ENCODE measurements at places on chromosomes 1 and 21. TPM values are rescaled to one million over a fixed set of nuclear protein-coding genes. Genes with fewer than 3 reads are reported as not detected.

Gene IGFN1
- polyA plus RNA-seq = 2.1 TPM

Gene ATP1A4
- 1.1 TPM for polyA plus RNA-seq

Gene MAP10
- 2.2 TPM for polyA plus RNA-seq

Gene FAM151A
- polyA plus RNA-seq = 0.53 TPM

Gene ADCY10
- 0.21 TPM for polyA plus RNA-seq

Gene ADAM30
- polyA plus RNA-seq = not detected

Gene FOXD3
- 9.5 TPM for polyA plus RNA-seq

DNA sequence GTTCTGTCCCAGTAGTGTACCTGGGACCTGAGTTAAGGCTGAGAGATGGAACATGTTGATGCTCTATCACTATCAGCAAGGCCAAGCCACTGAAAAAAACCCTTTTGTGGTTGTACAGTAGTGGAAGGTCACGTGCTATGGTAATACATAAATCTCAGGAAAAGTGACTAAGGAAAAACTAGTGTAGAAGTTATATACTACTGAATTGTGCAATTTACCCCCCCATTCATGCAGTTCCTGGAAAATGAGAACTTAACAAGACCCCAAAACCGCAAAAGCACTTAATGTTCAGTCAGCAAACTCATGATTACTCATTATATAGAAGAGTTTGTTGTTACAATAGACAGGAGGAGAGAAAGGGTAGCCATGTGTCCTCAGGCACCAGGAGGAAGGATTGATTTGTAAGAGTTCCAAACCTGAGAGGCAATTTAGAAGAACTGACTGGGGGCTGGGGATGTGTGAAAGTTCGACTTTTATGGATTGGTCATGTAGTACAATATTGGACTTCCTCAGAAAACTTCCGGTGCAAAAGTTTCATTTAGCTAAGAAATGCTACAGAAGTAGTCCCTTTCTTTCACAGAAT, 91.6 kb downstream of the RGL1 start:
- H3K27ac ChIP-seq = no peak overlapping the region
- H3K36me3 ChIP-seq = peaks cover 30% of the 10 kb centered on the region
- DNase-seq = peak; percentile 72
- no peaks in the 10 kb centered on the region for H3K27me3 ChIP-seq
- peaks cover 2% of the 10 kb centered on the region for H3K4me1 ChIP-seq

GRCh38 chr1:118147522-118147921, 37.5 kb downstream of the SPAG17 start:
- peaks cover 11% of the 10 kb centered on the region for H3K4me1 ChIP-seq
- no peaks in the 10 kb centered on the region for H3K27me3 ChIP-seq
- H3K27ac ChIP-seq = peak overlapping the region; percentile 45
- H3K36me3 ChIP-seq = no peaks in the 10 kb centered on the region
- H3K4me3 ChIP-seq = no peak overlapping the region

GRCh38 chr1:177857285-177857684, 112.6 kb downstream of the SEC16B start:
- no peak overlapping the region for H3K27ac ChIP-seq
- H3K36me3 ChIP-seq = no peaks in the 10 kb centered on the region
- H3K27me3 ChIP-seq = no peaks in the 10 kb centered on the region
- no peak for DNase-seq
- no peak overlapping the region for H3K4me3 ChIP-seq
- H3K4me1 ChIP-seq = peaks cover 14% of the 10 kb centered on the region

DNA sequence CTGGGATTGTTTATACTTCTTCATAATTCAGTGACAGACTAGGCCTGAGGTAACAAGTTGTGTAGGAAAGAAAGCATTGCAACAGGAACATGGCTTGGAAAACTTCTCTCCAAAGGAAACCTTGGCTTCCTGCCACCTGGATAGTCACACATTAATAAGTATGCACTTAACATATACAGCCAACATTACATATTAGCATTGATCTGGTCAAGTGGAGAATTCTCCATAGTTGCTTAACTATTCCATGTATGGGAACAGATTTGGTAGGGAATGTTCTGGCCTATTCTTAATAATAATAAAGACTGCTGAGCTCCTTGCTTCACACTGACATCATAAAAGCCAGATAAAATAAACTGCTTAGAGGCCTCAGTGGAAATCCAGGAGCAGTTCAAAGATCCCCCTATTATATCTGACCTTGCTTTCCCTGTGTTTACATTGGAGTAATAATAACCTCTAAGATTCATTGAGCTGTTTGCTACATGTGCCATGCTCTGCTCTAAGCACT, 27.2 kb upstream of the NFIA start:
- peak; percentile 94 for DNase-seq
- H3K27ac ChIP-seq = peak overlapping the region; percentile 89
- peaks cover 5% of the 10 kb centered on the region for H3K27me3 ChIP-seq
- peaks cover 31% of the 10 kb centered on the region for H3K4me1 ChIP-seq
- H3K36me3 ChIP-seq = no peaks in the 10 kb centered on the region

DNA sequence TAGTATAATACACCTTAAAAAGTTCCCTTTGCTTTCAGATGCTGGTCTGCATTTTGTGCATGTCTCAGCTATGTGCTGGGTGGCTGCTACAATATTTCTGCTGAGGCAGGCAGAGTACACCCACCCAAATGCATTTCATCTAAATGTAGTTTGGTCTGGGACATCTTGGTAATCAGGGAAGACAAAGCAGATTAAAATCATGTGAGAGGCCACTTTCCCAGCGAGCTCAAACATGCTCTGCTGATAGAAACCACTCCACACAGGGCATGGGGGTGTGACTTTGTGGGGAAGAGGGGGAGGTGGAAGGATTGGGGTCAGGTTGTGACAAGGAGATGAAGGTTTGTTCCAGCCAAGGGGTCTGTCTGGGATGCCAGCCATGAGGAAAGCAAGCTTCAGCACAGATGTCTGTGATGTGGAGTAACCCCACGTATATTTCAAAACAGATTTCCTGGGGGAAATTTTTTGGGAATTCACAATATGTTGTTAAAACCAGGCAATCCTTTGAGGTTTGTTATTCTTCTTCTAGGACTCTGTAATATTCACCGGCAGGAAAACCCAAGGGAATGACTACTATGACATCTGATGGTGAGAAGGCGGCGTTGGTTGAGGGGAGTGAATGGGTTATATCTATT, 255.1 kb upstream of the FGGY start:
- H3K4me3 ChIP-seq = no peak overlapping the region
- no peak overlapping the region for H3K27ac ChIP-seq
- no peaks in the 10 kb centered on the region for H3K36me3 ChIP-seq

- H3K4me1 ChIP-seq = no peaks in the 10 kb centered on the region
- H3K27me3 ChIP-seq = no peaks in the 10 kb centered on the region
- DNase-seq = no peak
- H3K27ac ChIP-seq = no peak overlapping the region
- H3K4me3 ChIP-seq = no peak overlapping the region
Observed at GRCh38 chr1:39438042-39438441, 53.4 kb upstream of the BMP8A start.

GRCh38 chr1:3905953-3906671, 6.0 kb upstream of the C1orf174 start:
- DNase-seq = no peak
- no peaks in the 10 kb centered on the region for H3K36me3 ChIP-seq
- no peak overlapping the region for H3K4me3 ChIP-seq
- H3K27ac ChIP-seq = no peak overlapping the region

DNA sequence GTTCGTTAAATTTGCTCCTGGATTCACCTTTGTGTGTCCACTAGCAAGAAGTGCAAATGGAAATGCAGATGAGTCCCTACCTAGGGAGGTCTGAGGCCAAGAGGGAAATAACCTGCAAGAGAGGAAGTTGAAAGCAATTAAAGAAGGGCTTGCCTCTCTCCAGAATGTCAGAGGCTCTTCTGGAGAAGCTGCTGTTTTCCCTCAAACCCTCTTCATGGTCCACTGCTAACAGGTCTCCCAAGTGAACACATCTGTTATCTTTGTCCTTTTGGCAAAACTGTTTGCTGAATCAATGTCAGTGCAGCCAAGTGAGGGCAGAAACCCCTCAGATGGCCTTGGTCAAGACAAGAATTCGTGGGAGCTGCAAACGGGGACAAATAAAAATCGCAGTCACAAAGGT, 177.3 kb upstream of the PLXNA2 start:
- H3K4me1 ChIP-seq = no peaks in the 10 kb centered on the region
- H3K36me3 ChIP-seq = no peaks in the 10 kb centered on the region
- H3K4me3 ChIP-seq = no peak overlapping the region
- H3K27me3 ChIP-seq = no peaks in the 10 kb centered on the region
- no peak for DNase-seq

DNA sequence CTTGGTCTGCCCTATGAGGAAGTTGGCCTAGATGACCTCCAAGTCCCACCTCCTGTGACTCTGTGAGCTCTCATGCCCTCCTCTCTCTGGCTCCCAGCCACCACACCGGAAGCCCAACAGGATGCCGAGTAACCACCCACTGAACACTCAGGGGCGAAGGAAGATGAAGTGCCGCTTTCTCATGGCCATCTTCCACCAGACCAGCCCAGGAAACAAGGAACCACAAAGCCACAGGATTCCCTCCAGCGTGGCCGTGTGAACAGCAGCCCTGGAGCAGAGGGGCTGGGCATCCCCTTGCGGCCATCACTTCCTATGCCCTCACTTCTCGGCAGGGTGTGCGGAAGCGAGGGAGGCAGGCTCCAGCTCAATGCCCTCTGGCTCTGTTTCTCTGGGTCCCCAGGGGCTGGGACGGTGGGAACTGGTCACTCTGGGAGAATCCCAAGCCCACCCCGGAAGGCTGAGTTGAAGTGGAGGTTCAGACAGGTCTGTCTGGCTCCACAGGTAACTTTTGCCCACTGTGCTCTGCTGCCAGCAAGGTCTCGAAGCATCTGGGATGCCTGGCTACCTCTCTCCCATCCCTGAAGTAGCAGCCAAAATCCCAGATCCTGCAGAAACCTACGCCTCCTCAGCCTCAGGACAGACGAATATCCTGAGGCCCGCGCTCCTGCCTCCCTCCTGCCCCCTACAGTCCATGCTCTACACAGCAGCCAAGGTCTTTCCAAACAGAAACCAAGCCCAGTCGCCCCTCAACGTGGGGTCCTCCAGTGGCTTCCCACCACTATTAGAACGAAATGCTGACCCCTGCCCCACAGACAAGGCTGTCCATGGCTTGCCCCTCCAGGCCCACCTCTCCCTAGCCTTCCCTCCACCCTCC, 44.2 kb upstream of the ECE1 start:
- peak; percentile 75 for DNase-seq
- peaks cover 2% of the 10 kb centered on the region for H3K27me3 ChIP-seq
- H3K36me3 ChIP-seq = no peaks in the 10 kb centered on the region
- peaks cover 58% of the 10 kb centered on the region for H3K4me1 ChIP-seq
- no peak overlapping the region for H3K4me3 ChIP-seq

GRCh38 chr1:219354962-219355361, 181.3 kb downstream of the LYPLAL1 start:
- no peaks in the 10 kb centered on the region for H3K27me3 ChIP-seq
- peaks cover 6% of the 10 kb centered on the region for H3K4me1 ChIP-seq
- H3K36me3 ChIP-seq = no peaks in the 10 kb centered on the region
- no peak overlapping the region for H3K27ac ChIP-seq
- no peak for DNase-seq
- H3K4me3 ChIP-seq = no peak overlapping the region

- H3K4me3 ChIP-seq = no peak overlapping the region
- no peaks in the 10 kb centered on the region for H3K27me3 ChIP-seq
- H3K27ac ChIP-seq = no peak overlapping the region
- no peak for DNase-seq
Observed at GRCh38 chr1:61469365-61469764, 255.6 kb downstream of the TM2D1 start.

DNA sequence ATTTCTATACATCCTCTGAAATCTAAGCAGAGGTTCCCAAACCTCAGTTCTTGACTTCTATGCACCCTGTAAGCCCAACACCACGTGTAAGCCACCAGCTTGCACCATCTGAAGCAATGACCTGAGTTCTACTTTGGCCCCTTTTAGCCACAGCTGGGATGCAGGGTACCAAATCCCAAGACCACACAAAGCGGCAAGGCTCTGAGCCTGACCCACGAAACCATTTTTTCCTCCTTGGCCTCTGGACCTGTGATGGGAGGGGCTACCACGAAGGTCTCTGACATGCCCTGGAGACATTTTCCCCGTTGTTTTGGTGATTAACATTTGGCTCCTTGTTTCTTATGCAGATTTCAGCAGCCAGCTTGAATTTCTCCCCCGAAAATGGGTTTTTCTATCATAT, 38.8 kb downstream of the STXBP3 start:
- peaks cover 23% of the 10 kb centered on the region for H3K36me3 ChIP-seq
- no peaks in the 10 kb centered on the region for H3K27me3 ChIP-seq
- no peak overlapping the region for H3K4me3 ChIP-seq
- H3K27ac ChIP-seq = no peak overlapping the region
- no peaks in the 10 kb centered on the region for H3K4me1 ChIP-seq

DNA sequence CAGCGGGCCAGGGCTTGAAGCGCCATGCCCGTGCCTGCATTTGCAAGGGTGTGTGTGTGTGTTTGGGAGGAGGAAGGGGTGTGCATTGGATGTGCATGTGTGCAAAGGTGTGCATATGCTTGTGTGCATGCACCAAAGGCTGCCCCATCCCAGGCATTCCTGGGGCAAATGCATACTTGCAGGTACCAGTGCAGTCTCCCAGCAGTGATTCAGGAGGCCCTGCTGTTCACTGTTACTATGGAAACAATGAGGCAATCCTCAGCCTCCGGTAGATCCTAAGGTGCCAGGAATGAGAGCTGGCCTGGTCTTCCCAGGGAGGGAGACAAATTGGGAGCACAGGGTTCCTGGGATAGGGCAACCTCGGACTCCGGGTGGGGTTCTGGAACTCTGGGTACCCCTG, 7.5 kb upstream of the FNDC5 start:
- H3K36me3 ChIP-seq = no peaks in the 10 kb centered on the region
- no peak overlapping the region for H3K27ac ChIP-seq
- H3K4me1 ChIP-seq = peaks cover 31% of the 10 kb centered on the region
- no peak for DNase-seq
- no peak overlapping the region for H3K4me3 ChIP-seq
- H3K27me3 ChIP-seq = peaks cover under 1% of the 10 kb centered on the region

- H3K27me3 ChIP-seq = no peaks in the 10 kb centered on the region
- no peaks in the 10 kb centered on the region for H3K4me1 ChIP-seq
- no peak overlapping the region for H3K27ac ChIP-seq
- H3K36me3 ChIP-seq = no peaks in the 10 kb centered on the region
Observed at GRCh38 chr1:185813401-185813979, 79.3 kb downstream of the HMCN1 start.

DNA sequence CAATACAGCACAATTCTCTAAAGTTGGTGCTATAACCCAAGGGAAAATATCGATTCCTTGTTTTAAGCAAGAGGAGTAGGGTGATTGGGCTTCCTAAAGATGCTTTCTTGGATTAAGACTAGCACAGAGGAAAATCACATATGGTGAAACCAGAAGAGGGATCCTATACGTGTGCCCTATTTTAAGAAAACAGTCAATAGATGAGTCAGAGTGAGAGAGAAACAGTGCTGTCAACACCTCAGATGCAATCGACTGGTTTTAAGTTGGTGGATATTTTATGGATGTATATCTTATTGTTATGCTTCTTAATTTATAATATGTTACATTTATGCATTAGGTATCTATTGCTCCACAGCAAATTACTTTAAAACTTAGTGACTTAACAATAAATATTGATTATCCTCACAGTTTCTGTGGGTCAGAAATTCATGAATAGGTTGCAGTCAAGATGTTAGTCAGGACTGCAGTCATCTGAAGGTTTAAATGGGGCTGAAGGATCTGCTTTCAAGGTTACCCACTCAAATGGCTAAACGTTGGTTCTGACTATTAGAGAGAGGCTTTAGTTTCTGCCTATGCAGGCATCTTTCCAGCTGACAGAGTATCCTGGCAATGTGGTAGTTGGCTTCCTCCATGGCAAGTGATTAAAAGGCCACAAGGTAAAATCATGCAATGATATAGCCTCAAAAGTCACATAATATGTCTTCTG, 61.6 kb upstream of the DEPDC1 start:
- H3K4me3 ChIP-seq = no peak overlapping the region
- H3K27ac ChIP-seq = no peak overlapping the region
- H3K27me3 ChIP-seq = no peaks in the 10 kb centered on the region
- no peaks in the 10 kb centered on the region for H3K4me1 ChIP-seq
- H3K36me3 ChIP-seq = no peaks in the 10 kb centered on the region

- no peaks in the 10 kb centered on the region for H3K4me1 ChIP-seq
- H3K36me3 ChIP-seq = no peaks in the 10 kb centered on the region
- no peak overlapping the region for H3K27ac ChIP-seq
- DNase-seq = peak; percentile 19
Observed at GRCh38 chr1:17874710-17875109, 119.6 kb downstream of the ACTL8 start.

Data from muscle of leg (tissue), 16 donors.